Hypothalamus (tissue), 51 donors: ENCODE measurements at places on chromosomes 4 and X.

GRCh38 chr4:120277391-120277790 is 210.7 kb upstream of the MAD2L1 start:
- DNase-seq, result no peak

- no peak for DNase-seq
These were observed 77.9 kb downstream of the MFAP3L start for GRCh38 chr4:169948271-169948670.

DNA sequence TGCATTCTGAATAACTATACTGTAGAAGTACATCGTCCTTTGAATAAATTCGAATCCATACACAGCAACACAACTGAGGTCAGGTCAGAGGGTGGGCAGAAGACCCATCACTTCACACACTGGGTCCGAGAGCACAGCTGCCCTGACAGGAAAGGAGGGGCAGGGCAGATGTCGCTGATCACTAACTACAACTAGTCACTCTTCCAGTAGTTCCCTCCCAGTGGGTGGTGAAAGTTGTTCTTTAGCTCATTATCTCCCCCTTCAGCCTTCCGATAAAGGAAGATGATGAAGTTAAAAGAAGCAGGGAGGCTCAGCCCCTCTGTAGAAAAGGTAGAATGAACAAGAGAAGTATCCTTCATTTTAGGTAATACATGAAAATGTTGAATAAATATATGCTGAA is 278.9 kb downstream of the INPP4B start:
- no peak for DNase-seq

DNA sequence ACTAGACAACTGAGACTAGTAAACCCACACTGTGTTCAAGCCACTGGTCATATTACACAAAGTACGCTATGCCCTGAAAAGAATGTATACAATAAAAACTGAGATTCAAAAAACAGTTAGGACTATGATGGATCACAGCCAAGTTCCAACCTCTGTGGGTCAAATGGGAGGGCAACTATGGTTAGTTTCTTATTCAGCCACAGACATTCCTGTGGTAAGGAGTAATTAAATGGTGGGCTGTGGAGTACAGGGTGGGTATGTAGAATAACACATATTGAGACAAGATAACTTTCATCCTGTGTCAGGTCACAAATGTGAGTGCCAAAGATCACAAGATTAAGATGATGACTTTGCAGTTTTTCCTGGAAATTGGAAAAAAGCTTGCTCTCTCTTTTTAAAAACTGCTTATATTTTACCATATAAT is 167.2 kb downstream of the NPNT start:
- no peak for DNase-seq

GRCh38 chrX:20995829-20996228 is 378.4 kb upstream of the CNKSR2 start:
- DNase-seq, result no peak

DNA sequence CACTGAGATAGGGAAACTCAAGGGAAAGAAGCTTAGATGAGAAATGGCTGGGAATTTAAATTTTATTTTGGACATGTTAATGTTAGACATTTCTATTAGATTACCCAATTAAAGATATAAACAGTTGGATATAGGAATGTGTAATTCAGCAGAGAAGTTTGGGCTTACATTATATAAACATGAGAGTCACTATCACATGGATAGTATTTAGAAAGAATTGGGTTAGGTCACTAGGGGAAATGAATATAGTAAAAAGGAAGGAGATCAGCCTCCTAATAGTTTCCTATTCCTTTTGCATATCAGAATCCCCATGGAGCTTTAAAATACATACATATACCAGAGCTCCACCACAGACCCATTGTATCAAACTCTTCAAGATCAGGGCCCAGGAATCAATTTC is 19.6 kb upstream of the CXCL5 start:
- no peak for DNase-seq

GRCh38 chrX:2875798-2876399 is 47.2 kb downstream of the GYG2 start:
- DNase-seq, result no peak

- no peak for DNase-seq
These were observed 62.0 kb downstream of the APOOL start for GRCh38 chrX:85065512-85066198.

DNA sequence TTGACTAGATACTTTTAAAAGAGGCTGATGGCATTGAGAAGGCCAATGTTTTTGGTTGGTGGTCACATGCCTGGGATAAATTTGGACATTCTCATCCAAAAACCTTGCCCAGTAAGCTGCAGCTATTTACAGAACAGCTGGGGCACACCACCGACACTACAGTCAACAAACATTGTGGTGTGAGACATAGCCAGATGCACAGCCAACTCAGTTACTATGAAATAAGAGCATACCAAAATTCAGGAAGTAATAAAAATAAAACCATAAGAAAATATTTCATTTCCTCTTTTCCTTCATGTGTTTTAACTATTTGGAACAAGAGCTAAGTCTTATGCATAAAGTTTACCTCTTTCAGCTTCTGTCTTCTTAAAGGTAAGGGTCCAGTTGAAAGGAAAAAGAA is 8.8 kb downstream of the PPM1K start:
- DNase-seq, result no peak

DNA sequence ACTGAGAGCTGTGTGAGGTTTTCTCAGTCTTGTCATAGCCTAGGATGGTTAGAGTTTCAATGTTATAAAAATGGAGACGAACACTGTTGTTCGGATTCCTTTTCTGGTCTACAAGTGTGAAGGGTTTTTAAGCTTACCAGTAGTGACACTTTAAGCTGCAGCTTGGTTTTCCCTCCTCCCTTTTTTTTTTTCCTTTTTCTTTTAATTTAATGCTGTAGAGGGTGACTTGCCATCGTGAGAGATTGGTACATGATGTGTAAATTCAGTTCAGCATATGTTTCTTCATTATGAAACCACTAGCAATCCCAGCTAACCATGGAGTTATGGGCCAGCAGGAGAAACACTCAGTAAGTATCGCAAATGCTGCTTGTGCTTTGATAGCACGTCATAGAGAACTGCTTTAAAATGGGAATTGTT is 165.0 kb downstream of the RAPGEF2 start:
- no peak for DNase-seq

DNA sequence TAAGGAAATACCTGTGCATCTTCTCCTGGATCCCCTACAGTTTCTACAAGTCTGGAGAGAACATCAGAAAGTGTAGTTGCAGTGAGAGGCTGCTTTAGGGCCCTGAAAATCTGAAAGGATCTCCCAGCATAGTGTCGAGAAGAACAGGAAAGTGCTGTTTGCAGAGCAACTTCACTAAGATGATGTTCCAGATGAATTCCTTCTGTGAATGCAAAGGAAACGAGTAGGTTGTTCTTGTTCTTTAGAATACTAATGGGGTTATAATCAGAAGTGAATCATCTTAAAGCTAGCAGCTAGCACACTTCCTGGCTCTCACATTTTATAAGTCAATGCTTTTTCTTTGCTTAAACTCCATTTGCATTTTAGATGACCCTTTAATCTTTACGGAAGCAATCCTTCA is 53.7 kb downstream of the ZAR1 start:
- DNase-seq, result no peak

- no peak for DNase-seq
These were observed 578.0 kb downstream of the BCOR start for GRCh38 chrX:39519566-39520301.

- no peak for DNase-seq
These were observed 68.1 kb downstream of the FHDC1 start for GRCh38 chr4:153004081-153004850.

GRCh38 chr4:30832639-30833038 is 112.5 kb downstream of the PCDH7 start:
- DNase-seq, result no peak

DNA sequence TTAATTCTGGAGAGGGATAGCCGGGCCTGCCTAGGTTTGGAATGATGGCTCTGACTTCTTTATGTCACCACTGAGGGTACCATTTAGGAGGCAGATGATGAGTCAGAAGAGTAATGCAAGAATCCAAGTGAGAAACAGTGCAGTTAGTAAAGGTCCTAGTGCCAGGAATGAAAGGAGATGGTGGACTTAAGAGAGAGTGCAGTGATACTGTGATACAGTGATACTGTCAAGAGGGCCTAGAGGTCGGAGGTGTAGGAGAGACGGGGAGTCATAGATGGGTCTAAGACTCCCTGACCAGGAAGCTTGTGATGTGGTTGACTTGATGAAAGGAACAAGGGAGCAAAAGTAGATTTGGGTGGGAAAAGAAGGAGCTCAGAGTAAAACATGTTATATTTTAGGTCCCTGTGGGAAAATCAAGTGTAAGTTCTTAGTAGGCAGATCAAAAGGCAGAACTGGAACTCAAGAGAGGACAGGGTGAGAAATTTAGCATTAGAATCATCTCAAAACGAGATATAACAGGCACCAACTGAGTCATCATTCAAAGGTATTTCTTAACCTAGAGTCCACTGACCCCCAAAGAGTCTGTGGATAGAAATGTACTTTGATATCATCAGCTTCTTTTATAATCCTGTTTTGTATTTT is 85.0 kb downstream of the NFKB1 start:
- DNase-seq, result no peak

DNA sequence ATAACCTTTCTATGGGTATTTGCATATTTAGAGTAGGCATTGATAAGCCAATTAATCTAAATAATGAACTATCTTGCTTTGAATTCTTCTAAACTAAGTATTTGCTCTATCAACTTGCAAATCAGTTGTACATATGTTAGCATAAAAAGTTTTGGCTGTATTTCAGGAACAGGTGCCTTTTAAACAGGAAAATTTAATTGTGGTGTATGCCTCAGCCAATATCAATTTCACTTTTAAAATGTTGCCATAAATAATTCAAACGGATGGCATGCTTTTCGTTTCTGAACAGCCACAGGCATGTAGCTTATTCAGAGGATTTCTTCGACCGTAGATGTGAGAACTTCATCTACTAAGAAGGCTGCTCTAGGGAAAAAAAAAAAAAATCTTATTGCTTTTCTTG is 99.9 kb downstream of the DCLK2 start:
- DNase-seq, result no peak

DNA sequence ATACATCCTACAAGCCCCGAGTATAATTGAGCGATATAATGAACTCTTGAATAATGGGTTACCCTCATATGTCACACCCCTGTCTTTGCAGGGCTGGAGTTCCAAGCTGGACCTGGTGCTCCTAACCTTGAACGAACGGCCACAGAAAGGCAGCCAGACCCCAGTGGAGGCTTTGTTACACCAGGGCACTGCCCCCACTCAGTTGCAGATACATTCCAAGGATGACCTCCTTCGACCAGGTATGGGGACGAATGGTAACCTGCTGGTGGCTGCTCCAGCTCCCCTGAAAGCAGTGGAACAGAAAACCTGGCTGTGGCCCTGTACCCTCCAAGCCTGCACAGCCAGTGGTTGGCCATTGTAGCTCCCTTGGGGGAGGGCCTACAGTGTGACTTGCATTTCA is 56.6 kb upstream of the CCDC149 start:
- DNase-seq, result no peak

GRCh38 chr4:100576570-100576969 is 58.7 kb upstream of the EMCN start:
- DNase-seq, result no peak

DNA sequence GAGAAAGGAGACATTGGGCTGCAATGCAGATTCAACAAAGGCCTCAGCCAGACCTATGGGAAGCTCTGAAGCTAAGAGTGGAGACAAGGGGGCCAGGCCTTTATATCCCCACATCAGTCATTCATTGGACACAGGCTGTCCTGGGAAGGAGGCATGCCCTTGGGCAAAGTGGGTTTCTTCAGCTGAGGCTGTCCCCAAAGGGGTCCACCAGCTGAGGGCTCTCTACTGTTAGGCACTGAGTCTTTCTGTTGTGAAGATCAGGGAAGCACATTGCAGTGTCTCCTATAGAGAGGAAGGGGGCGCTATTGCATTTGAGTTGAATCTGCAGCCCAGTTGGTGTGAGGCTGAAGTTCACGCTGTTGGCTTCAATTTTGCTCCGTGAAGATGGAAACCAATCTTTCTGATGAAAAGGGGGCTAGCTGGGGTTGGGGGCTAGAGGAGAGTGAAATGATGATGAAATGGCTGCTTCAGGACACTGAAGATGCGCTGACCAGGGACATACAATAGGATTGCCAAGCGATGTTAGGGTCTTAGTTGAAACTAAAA is 48.0 kb downstream of the SLC25A5 start:
- DNase-seq, result no peak

DNA sequence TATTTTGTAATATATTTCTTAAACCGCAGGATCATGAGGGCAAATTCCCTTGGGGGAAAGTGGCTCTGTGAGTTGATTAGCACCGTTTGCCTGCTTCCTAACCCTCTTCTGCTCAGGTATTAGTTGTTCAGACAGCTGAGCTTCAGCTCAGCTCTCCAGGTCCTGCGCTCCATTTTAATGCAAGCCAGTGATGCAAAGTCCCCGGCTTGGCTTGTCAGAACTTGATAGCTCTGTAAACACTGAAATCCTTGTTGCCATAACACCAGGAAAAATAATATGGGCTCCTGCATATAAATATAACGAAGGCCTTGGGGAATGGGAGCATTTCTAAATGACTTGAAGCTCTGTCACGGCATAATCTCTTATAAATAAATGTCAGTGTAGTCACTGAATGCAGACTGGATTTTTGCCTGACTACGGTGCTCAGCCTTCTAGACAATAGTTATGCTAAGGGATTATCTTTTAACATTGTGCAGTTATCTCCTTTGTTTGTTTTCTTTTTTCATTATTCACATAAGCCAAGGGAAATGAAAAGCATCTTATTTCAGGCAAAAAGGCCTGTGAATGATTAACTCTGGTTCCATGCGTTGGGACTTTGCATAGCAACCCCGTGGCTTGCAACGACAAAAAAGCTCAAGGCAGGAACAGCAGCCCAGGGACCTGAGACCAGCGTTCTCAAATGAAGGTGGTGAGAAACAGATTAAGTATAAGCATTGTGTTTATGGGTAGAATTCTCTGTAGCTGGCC is 253.2 kb downstream of the SPRY1 start:
- DNase-seq, result no peak

DNA sequence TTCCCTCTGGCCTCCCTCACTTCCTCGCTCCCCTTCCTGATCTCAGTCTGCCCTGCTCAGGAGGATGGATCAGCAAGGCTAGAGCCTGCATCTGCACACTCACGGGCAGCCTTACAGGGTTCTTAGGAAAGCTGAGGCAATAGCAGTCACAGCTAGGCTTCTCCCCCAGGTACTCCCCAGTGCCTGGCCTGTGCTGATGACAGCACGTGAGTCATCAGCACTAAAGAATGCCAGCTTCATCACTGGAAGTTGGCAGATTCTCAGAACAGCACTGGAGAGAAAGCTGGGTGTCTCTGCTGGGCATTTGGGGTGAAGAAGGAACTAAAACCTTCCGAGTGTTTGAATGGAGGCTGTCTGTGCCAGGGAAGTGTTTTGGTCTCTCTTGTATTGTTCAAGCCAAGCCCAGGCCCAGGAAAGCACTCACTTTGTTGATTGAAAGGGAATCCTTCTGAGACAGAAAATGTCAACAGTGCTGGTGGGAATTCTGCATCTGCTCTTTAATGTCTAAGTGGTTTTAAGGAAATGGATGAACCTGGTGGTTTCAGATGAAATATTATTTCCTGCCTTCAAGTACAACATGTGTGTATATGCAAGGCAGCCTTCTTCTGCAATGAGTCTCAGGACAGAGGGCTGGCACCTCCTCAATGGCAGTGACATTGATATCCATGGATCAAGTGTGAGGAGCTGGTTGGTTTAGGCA is 73.0 kb upstream of the SCOC start:
- DNase-seq, result no peak
